ENCODE measurements at places on chromosomes 6 and 20. TPM values are rescaled to one million over a fixed set of nuclear protein-coding genes. Genes with fewer than 3 reads are reported as not detected.
A peak's percentile ranks its signal among the peaks of the same experiment; 100 is the strongest.

FAM209B gene
- total RNA-seq = not detected

FLRT3 gene
- total RNA-seq = 5.7 TPM

COL20A1 gene
- 2.1 TPM for total RNA-seq

GUCA1A gene
- 2.2 TPM for total RNA-seq

SLCO4A1 gene
- total RNA-seq = 26.5 TPM

SLC35F1 gene
- total RNA-seq = 22.4 TPM

CRIP3 gene
- 0.69 TPM for total RNA-seq

ID4 gene
- total RNA-seq = 6.3 TPM

SSTR4 gene
- not detected for total RNA-seq

- no peak overlapping the region for H3K4me3 ChIP-seq
- no peaks in the 10 kb centered on the region for H3K36me3 ChIP-seq
- H3K4me1 ChIP-seq = peaks cover 2% of the 10 kb centered on the region
- peaks cover 8% of the 10 kb centered on the region for H3K27me3 ChIP-seq
These were observed 7.3 kb upstream of the KCNG1 start for GRCh38 chr20:51029963-51030920.

DNA sequence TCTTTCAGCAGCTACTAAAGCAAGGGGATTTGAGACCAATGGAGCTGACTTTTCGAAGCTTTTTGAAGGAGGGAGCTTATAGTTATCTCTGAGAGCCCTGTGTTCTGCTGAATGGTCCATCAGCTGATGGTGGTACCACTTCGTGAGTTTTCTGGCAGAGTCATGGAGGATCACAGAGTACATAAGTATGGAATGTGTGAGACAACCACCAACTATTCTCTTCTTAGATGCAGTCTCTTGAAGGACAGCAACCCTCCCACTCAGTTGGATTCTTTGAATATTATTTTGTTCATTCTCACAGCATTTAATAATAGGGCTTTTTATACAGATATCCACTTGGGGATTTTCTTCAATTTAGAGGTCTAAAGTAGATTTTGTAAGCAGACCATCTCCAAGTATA lies 75.3 kb downstream of the ELOVL2 start:
- no peaks in the 10 kb centered on the region for H3K4me1 ChIP-seq
- no peak overlapping the region for H3K27ac ChIP-seq
- DNase-seq = no peak

- no peak overlapping the region for H3K27ac ChIP-seq
- H3K36me3 ChIP-seq = no peaks in the 10 kb centered on the region
- DNase-seq = no peak
- no peak overlapping the region for H3K4me3 ChIP-seq
- H3K4me1 ChIP-seq = peaks cover 3% of the 10 kb centered on the region
- peaks cover 2% of the 10 kb centered on the region for H3K27me3 ChIP-seq
These were observed 161.0 kb downstream of the AIG1 start for GRCh38 chr6:143221698-143222097.

- H3K4me1 ChIP-seq = peaks cover 41% of the 10 kb centered on the region
- no peaks in the 10 kb centered on the region for H3K36me3 ChIP-seq
- H3K4me3 ChIP-seq = no peak overlapping the region
- H3K27me3 ChIP-seq = peaks cover 7% of the 10 kb centered on the region
- DNase-seq = no peak
- H3K27ac ChIP-seq = peak overlapping the region; percentile 69
These were observed 55.3 kb downstream of the DLL1 start for GRCh38 chr6:170235391-170236125.

DNA sequence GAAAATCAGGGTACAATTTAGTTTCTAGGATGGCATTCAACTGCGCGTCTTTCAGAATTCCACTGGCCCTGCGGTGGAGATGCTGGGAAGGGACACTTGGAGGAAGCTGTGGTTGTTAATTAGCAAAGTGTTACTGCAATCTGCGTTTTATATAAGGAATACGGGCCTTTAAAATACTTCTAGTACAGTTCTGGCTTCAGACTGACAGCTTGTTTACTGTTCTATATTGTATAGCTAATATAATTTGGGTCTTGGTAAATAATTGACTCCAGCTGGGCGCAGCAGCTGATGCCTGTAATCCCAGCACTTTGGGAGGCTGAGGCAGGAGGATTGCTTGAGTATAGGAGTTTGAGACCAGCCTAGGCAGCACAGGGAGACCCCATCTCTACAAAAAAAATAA lies 63.7 kb downstream of the MYB start:
- H3K4me1 ChIP-seq = no peaks in the 10 kb centered on the region
- H3K4me3 ChIP-seq = no peak overlapping the region
- no peaks in the 10 kb centered on the region for H3K27me3 ChIP-seq
- no peak for DNase-seq
- no peak overlapping the region for H3K27ac ChIP-seq

DNA sequence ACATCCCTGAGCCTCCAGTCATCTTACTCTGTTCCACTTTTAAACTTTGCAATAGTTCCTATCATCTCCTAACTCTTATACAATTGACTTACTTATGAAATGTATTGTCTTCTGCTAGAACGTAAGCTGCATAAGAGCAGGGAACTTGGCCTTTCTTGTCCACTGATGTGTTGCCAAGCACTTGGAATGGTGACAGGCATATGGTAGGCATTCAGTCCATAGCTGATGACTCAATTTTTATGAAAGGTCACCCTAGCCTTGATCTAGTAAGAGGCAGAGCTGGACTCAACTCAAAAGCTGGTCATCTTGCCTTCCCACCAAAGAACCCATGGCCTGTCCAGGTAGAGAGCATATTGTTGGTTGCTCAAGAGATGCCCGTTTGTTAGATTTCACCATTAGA lies 82.4 kb upstream of the FAM184A start:
- no peaks in the 10 kb centered on the region for H3K27me3 ChIP-seq
- H3K4me1 ChIP-seq = peaks cover 7% of the 10 kb centered on the region
- no peak overlapping the region for H3K27ac ChIP-seq
- H3K36me3 ChIP-seq = no peaks in the 10 kb centered on the region
- H3K4me3 ChIP-seq = no peak overlapping the region

- peaks cover 8% of the 10 kb centered on the region for H3K27me3 ChIP-seq
- H3K4me3 ChIP-seq = no peak overlapping the region
- H3K4me1 ChIP-seq = peaks cover 9% of the 10 kb centered on the region
These were observed 7.3 kb upstream of the SIRPG start for GRCh38 chr20:1664911-1665310.

- no peak overlapping the region for H3K27ac ChIP-seq
- DNase-seq = no peak
- no peaks in the 10 kb centered on the region for H3K4me1 ChIP-seq
- peaks cover under 1% of the 10 kb centered on the region for H3K27me3 ChIP-seq
- no peak overlapping the region for H3K4me3 ChIP-seq
These were observed 190.3 kb upstream of the TAB2 start for GRCh38 chr6:149127212-149127611.

- no peak for DNase-seq
- no peaks in the 10 kb centered on the region for H3K27me3 ChIP-seq
- H3K27ac ChIP-seq = no peak overlapping the region
- H3K4me3 ChIP-seq = no peak overlapping the region
These were observed 84.2 kb downstream of the CDYL start for GRCh38 chr6:4860387-4860786.

GRCh38 chr20:8661229-8661952 lies 407.5 kb upstream of the PLCB4 start:
- H3K4me3 ChIP-seq = no peak overlapping the region
- H3K4me1 ChIP-seq = peaks cover 4% of the 10 kb centered on the region
- peaks cover 2% of the 10 kb centered on the region for H3K27me3 ChIP-seq
- H3K36me3 ChIP-seq = no peaks in the 10 kb centered on the region
- no peak for DNase-seq
- H3K27ac ChIP-seq = no peak overlapping the region

DNA sequence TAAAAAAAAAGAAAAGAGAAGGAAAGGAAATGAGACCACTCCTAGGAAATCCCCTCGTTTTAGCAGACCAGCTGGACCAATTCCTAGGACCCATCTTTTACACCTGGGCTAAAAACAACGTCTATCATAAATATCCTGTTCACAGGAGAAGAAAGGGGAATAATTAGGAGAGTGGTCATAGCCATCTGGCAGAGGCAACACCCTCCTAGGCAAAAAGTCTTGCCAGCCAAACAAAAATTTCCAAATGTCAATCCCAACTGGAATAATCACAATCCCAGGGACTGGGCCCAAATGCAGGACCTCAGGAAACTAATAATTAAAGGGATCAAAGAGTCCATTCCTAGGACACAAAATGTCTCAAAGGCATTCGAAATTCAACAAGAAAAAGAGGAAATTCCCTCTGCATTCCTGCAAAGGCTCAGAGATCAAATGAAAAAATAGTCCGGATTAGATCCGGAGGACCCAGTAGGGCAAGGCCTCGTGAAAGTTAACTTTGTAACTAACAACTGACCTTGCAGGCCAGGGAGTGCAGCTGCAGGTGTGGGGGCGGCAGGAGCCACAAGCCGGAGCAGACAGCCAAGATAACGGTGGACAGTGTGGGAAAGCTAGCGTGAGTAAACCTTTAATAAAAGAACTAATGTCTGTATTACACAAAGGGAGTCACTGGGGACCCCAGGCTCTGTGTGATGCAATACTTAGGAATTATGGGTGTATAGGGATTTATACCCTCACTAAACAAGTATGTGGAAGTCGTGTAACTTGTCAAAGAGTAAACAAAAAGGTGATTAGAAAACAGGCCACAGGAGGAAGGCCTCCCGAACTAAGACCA lies 11.7 kb downstream of the LCA5 start:
- H3K27ac ChIP-seq = peak overlapping the region; percentile 59
- H3K4me1 ChIP-seq = peaks cover 5% of the 10 kb centered on the region
- no peaks in the 10 kb centered on the region for H3K36me3 ChIP-seq
- H3K4me3 ChIP-seq = no peak overlapping the region

DNA sequence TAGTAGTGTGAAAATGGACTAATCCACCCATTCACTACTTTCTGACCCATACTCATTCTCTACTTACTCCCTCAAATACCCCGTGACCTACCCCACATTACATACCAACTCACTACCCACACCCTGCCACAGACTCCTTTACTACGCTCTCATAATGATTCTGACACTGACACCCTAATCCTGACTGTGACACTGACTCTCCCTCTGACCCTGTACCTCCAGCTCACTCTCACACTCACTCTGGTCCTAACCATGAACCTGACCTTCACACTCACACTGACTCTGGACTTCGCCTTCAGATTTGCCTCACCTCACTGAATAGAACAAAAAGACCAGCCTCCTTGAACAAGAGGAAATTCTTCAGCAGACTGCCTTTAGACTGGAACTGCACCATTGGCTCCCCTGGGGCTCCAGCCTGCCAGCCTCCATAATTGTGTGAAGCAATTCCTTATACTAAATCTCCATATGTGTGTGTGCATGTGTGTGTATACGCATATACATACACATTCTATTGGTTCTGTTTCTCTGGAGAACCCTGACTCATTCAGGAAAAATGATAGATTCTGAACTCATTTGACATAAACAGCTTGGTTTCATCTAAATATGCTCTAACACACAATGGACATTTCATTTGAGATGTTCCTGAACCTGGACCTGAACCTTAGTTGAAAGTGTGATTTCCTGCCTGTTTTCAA lies 10.5 kb upstream of the ZNF343 start:
- no peaks in the 10 kb centered on the region for H3K4me1 ChIP-seq
- H3K36me3 ChIP-seq = no peaks in the 10 kb centered on the region
- H3K4me3 ChIP-seq = no peak overlapping the region
- H3K27ac ChIP-seq = no peak overlapping the region
- DNase-seq = no peak
- peaks cover 6% of the 10 kb centered on the region for H3K27me3 ChIP-seq

GRCh38 chr20:5665417-5665816 lies 84.8 kb upstream of the SHLD1 start:
- H3K4me1 ChIP-seq = no peaks in the 10 kb centered on the region
- H3K4me3 ChIP-seq = no peak overlapping the region
- H3K27ac ChIP-seq = no peak overlapping the region
- H3K27me3 ChIP-seq = no peaks in the 10 kb centered on the region
- no peak for DNase-seq
- no peaks in the 10 kb centered on the region for H3K36me3 ChIP-seq

DNA sequence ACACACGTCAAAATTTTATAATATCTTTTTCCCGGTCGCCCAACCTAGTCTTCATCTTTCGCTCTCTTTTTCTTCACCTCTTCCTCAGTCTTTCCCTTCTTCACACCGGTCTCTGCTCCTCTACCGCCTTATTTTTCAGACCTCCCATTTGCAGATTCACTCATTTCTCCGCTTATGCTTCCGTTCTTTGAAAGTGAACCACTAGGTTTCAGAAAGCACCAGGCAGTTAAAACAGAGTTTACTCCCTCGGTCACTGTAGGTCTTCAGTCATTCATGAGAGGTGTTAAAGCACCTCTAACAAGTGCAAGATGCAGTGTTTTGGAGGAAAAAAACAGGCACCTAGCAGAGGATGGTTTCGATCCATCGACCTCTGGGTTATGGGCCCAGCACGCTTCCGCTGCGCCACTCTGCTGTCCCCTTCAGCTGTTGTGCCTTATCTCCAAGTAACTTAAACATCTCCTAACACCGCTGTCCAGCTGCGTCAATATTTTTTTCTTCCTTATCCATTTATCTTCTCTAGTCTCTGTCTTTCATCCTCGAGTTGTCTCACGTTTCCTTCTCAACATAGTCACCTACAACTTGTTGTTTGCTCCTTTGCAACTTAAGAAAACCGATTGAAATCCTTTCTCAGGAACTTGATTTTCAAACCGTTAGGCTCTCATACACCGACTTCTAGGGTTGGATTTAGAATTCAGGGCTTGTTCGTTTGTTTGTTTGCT lies 119.7 kb upstream of the ZNF184 start:
- DNase-seq = peak; percentile 41
- H3K4me3 ChIP-seq = no peak overlapping the region
- H3K27ac ChIP-seq = no peak overlapping the region

GRCh38 chr6:151292974-151293687 lies 53.4 kb downstream of the AKAP12 start:
- H3K4me3 ChIP-seq = no peak overlapping the region
- no peaks in the 10 kb centered on the region for H3K36me3 ChIP-seq
- H3K27me3 ChIP-seq = peaks cover 15% of the 10 kb centered on the region
- DNase-seq = no peak
- no peak overlapping the region for H3K27ac ChIP-seq

- H3K27ac ChIP-seq = no peak overlapping the region
- no peak overlapping the region for H3K4me3 ChIP-seq
- H3K36me3 ChIP-seq = no peaks in the 10 kb centered on the region
- no peaks in the 10 kb centered on the region for H3K27me3 ChIP-seq
- H3K4me1 ChIP-seq = peaks cover 3% of the 10 kb centered on the region
These were observed 601.2 kb downstream of the DHX35 start for GRCh38 chr20:39563349-39563748.

GRCh38 chr6:72699159-72699558 lies 77.3 kb downstream of the KCNQ5 start:
- no peaks in the 10 kb centered on the region for H3K4me1 ChIP-seq
- no peaks in the 10 kb centered on the region for H3K27me3 ChIP-seq
- H3K27ac ChIP-seq = no peak overlapping the region
- no peaks in the 10 kb centered on the region for H3K36me3 ChIP-seq
- H3K4me3 ChIP-seq = no peak overlapping the region

- DNase-seq = no peak
- H3K4me1 ChIP-seq = no peaks in the 10 kb centered on the region
- no peak overlapping the region for H3K4me3 ChIP-seq
- no peaks in the 10 kb centered on the region for H3K27me3 ChIP-seq
These were observed 266.4 kb downstream of the MAFB start for GRCh38 chr20:40422656-40423055.

DNA sequence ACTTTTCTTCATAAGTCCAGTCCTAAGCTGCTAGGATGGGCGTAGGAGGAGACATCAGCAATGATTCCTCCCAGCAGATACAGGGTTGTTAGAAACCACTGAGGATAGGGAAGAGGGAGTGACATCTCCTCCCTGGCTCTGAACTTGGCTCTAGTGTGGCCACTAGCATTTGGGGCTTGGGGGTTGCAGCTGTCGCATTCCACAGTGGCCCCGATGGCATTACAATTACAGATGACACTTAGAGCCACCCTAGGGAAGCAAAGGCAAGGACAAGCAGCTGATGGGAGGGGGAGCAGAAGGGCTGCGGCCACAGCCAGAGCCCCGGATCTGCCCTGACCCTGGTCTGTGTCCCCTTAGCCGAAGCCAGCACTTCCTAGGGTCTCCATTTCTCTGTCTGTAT lies 9.5 kb upstream of the CDKN1A start:
- H3K27ac ChIP-seq = no peak overlapping the region
- no peaks in the 10 kb centered on the region for H3K36me3 ChIP-seq
- H3K4me1 ChIP-seq = peaks cover 24% of the 10 kb centered on the region
- DNase-seq = no peak
